ENCODE measurements at places on chromosomes 16 and 17.

GRCh38 chr17:73343168-73343634 is 31.4 kb upstream of the CDC42EP4 start:
- DNase-seq, result no peak

DNA sequence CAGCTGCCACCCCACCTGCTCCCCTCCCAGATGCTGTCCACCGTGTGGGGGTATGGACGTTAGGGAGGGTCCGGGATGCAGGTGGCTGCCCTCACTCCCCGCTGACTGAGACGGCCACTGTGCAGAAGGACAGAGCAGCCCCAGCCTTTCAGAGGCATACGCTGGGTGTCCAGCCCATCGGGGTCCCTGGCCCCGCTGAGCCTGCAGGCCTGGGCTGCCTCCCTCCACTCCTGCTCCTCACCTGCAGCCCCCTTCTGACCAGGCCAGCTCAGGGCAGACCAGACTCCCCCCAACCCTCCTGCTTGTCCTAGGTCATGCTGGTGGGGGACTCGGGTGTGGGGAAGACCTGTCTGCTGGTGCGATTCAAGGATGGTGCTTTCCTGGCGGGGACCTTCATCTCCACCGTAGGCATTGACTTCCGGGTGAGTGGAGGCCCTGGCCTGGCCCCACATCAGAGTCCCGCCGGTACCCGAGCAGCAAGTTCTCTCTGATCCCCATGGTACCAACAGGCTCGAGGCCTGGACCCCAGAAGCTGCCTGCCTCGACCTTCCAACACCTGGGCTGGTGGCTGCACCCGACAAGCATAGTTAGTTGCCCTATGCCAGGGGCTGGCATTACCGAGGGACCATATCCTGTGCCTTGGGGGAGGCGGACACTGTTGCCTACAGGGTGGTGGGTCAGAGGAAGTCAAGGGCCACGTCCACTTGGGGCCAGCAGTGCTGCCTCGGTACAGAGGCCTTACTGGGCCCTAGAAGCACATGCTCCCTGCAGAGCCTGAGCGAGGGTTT is 1.4 kb downstream of the RAB26 start:
- DNase-seq, result no peak

GRCh38 chr17:55996826-55997225 is 156.4 kb upstream of the ANKFN1 start:
- no peak for DNase-seq

DNA sequence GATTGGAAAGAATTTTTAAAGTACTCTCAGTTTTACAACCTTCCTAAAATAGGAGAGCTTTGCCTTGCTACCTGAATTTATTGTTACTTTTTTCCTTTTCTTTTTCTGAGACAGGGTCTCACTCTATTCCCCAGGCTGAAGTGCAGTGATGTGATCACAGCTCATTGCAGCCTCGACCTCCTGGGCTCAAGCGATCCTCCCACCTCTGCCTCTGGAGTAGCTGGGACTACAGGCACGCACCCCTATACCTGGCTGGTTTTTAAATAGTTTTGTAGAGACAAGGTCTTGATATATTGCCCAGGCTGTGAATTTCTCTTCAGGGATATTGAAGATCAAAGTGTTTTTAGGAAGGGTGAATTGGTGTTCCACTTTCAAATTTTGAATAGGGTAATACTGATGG is 3.8 kb downstream of the MPV17L start:
- DNase-seq, result no peak

GRCh38 chr17:52024300-52024870 is 134.1 kb downstream of the CA10 start:
- no peak for DNase-seq

- no peak for DNase-seq
These were observed 13.8 kb upstream of the HAP1 start for GRCh38 chr17:41748275-41748674.

All from activated T-helper 1 cell treated with Interleukin-2 at 50 U/mL for 16 hours (primary cell).